ENCODE measurements at places on chromosomes 6 and 20.

DNA sequence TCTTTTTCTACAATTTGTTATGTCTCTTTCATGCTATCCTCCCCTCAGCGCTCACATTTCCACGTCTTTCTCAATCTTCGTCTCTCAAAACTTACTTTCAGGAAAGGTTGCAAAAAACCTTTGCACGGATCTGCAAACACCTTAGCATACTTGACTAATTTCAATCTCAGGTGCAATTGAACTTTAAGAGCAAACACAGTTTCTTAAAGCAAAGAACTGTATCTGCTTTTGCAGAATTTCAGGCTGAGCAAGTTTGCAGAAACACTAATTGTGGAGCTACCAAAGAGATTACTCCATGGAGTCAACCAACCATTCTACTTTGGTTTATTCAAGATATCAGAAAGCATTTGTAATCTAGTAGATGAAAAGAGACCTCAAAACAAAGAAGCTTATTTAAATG is 668.2 kb upstream of the MARCKS start:
- no peak for DNase-seq

DNA sequence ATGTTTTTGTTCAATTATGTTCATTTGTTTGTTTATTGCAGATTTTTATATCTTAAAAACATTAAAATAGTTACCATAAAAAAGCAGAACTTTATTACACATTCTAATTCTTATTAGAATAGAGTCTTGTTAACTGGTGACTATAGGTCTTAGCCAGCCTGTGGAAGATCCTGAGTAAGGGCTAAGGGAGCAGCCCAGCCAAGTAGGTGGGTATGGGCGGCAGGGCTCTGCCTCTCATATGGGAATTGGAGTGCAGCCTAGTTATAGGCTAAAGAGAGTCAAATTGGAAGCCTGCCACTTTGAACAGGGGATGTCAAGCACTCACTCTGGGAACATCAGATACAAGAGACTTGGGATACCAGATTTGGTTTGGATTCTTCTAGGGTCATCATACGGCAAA is 10.5 kb upstream of the HSF2 start:
- no peak for DNase-seq

GRCh38 chr20:25017257-25017803 is 24.8 kb upstream of the APMAP start:
- DNase-seq = no peak

- no peak for DNase-seq
These were observed 100.7 kb upstream of the HMGN3 start for GRCh38 chr6:79335133-79335674.

DNA sequence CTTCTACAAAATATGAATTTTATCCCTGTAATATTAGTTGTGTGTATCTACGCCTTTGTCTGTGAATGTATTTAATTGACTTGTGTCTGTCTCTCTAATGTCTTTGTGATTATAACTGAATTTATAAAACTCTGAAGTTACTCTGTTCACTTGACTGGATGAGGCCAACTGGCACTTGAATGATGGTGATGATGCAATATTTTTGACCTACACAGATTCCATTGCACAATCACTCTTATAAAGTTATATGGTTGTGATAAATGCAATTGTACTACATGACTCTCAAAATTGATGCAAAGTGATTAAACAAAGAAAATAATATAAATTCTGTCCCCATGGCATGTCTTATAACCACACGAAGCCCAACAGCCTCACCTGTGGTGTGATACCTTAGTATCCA is 287.3 kb upstream of the PLN start:
- DNase-seq = peak; percentile 35

DNA sequence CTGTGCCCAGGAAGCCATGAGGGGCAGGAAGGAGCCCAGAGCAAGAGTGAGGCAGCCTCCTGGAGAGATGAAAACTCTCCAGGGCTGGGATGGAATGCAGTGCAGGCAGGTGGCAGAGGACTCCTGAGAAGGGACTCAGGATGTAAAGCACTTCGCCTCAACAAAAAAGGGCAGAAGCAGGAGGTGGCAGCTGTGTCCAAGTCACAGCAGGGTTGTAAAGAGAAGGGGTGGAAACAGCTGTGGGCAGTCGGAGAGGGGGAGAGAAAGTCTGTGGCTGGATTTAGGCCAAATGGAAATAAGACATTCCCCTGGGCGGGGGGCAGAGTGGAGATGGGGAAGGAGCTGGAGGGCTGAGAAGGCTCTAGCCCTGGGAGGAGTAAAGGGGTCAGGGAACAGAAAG is 34.9 kb downstream of the CYP21A2 start:
- no peak for DNase-seq

DNA sequence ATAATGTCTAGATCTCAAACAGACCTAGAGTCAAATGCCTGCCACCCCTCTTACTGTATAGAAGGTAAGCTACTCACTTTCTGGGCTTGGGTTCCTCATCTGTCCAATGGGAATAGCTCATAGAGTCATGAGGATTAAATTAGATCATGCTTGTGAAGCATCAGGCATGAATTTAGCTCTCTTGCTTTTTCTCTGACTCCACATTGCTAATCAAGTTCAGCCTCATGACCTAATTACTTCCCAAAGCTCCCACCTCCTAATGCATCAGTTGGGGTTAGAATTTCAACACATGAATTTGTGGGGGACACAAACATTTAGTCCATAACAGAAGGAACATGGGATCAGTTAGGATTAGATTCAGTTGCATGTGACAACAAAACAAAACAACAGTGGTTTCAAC is 4.6 kb upstream of the DDX27 start:
- no peak for DNase-seq

- DNase-seq = peak; percentile 6
These were observed 18.2 kb downstream of the NCOA5 start for GRCh38 chr20:46071573-46071972.

DNA sequence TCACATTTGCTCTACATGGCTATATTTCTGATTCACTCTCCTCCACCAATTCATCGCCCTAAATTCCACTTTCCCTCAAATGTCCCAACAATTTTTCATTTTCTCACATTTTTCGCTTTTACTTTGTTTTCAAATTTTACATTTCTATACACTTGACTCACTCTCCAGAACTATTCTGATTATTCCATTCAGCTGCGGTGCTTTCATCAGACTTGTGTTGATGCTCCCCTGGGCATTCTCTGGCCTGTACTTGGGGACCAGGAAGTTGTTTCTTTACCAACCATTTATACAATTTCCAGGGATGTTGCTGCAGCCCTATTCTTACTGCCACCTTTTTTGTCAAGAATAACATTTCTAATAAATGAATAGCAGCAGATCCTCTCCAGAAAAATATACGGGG is 444.8 kb downstream of the MAFB start:
- no peak for DNase-seq

DNA sequence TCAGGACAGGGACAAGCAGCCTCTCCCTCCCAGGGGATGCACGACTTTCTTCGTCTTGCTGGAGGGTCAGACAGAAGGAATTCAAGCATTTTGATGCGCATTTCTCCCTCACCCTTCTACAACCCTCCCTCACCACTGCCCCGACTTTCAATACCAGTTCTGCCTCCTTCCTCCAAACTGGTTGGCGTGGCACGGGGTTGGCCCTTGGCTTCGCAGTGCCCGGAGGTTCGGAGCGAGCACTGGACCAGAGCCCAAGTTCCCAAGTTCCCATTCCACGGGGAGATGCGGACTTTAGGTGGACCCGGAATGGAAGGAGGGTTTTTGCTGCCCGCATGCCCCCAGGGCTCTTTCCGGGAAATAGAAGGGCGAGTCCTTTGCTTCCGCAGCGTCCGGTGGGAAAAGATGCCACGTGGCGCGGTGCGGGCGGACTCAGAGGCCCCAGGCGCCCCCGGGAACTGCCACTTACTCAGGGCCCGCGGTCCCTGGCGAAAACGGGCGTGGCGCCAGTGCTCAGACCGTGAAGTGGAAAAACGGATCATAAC is 8.0 kb upstream of the LAMP5 start:
- DNase-seq = no peak

DNA sequence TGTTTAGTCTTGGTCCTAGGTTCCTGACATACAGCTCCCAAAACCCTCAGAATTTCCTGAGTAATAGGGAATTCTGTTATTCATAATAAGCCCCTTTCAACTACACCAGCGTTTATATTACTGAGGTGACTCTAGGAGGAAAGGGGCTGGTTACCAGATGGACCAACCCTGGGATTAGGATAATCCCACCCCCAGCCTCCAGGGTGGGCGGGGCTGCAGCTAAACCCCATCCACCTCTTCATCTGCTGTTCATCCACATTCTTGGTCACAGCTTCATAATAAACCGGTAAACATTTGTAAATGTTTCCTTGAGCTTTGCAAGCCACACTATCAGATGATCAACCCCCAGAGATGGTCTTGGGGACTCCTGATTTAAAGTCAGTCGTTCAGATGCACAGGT is 38.3 kb downstream of the NINL start:
- DNase-seq = no peak

- no peak for DNase-seq
These were observed 22.7 kb downstream of the HLA-DRB1 start for GRCh38 chr6:32566957-32567356.

GRCh38 chr6:48560408-48560807 is 449.4 kb upstream of the PTCHD4 start:
- peak; percentile 48 for DNase-seq

GRCh38 chr20:38945012-38945411 is 17.1 kb upstream of the DHX35 start:
- no peak for DNase-seq

GRCh38 chr6:143501851-143502250 is 9.7 kb downstream of the FUCA2 start:
- DNase-seq = peak; percentile 11

- DNase-seq = peak; percentile 33
These were observed 9.7 kb downstream of the PTCHD4 start for GRCh38 chr6:48101290-48101689.
